ENCODE measurements at places on chromosomes 4 and X. TPM values are rescaled to one million over a fixed set of nuclear protein-coding genes. Genes with fewer than 3 reads are reported as not detected.

DNA sequence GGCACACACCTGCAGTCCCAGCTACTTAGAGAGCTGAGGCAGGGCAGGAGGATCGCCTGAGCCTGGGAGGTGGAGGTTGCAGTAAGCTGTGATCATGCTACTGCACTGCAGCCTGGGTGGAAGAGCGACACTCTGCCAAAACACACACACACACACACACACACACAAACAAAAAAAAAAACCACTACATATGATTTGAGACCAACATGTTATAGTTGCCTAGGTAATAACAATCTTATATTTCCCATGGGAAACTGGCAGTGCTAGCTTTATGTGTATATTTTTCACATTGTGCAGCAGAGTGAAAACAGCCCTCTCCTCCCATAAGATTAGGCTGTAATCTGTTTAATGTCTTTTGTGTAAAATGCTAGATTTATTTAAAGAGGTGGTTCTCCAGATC, 3.1 kb upstream of the FAM241A start:
- H3K36me3 ChIP-seq, result no peaks in the 10 kb centered on the region
- peaks cover 4% of the 10 kb centered on the region for H3K27me3 ChIP-seq
- no peaks in the 10 kb centered on the region for H3K4me1 ChIP-seq
- no peak overlapping the region for H3K4me3 ChIP-seq
- DNase-seq, result no peak

GRCh38 chr4:56426273-56426672, 9.1 kb downstream of the PPAT start:
- no peak for DNase-seq
- peaks cover 24% of the 10 kb centered on the region for H3K36me3 ChIP-seq
- no peaks in the 10 kb centered on the region for H3K27me3 ChIP-seq
- H3K4me1 ChIP-seq, result peaks cover 2% of the 10 kb centered on the region

DNA sequence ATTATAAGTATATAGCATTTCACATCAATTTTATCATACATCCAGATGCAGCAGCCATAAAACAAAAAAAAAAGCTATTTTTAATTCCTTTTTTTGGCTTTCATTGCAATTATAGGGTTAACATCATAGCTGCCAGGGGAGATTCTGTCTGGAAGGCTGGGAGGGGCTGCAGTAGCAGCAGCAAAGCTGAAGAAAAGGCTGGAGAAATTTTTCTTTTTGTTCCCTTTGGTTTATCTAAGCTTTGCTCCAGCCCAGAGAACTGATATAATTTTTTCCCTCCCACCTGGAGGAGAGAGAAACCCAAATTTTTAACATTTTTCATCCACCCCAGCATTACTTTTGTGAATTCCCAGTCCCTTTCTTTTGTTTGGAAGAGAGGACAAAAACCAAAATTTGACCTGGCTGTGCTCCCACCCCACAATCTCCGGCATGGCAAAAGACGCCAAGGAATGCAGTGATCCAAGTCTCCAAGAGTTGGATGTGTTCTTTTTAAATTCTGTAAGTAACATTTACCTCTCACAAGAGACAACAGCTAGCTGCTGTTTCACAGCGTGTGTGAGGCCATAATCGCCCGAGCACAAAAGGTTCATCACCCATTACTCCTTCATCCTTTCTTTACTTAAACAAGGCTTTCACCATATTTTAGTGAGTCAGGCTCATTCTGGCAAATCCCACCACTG, 25.1 kb upstream of the FAM156A start:
- no peak for DNase-seq
- no peaks in the 10 kb centered on the region for H3K27me3 ChIP-seq
- H3K36me3 ChIP-seq, result no peaks in the 10 kb centered on the region
- H3K4me1 ChIP-seq, result no peaks in the 10 kb centered on the region
- H3K27ac ChIP-seq, result no peak overlapping the region
- peak overlapping the region; percentile 67 for H3K4me3 ChIP-seq

DNA sequence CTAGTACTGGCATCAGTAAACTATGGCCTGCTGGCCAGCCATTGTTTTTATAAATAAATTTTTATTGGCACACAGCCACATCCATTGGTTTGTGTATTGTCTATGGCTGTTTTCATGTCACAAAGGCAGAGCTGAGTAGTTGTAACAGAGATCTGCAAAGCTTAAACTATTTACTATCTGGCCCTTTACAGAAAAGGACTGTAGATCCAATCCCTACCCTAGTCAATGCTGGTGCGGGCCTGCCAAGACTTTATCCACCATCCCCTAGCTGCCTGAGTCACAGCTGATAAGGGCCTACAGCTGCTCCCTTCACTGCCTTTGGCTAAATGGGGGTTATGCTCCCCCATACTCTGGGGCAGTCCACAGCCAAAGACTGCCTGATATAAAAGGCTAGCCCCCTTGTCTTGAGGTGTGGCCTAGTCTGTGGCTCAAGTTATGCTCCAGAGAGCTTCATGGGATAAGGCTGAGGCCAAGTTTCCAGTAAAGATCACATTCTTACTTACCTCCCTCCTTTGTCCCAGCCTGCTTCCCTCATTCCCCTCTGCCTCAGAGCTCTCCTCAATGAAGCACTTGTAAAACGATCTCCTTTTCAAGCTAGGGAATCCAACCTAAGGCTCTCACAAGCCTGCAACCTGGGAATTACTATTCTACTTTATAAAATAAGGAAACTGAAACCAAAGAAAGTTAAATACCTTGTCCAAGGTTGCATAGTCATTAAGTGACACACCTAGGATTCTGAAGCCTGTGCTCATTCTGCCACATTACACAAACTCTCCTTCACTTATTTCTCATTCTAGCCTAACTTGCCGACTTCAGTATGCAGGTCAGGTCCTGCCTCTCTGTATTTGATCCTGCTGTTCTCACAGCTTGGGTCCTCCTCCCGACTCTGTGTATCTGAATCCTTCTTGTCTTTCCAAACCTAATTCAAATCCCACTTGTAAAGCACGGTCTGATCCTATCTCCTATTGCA, 20.7 kb downstream of the ACE2 start:
- H3K4me3 ChIP-seq, result no peak overlapping the region
- no peak for DNase-seq
- H3K27me3 ChIP-seq, result no peaks in the 10 kb centered on the region
- H3K4me1 ChIP-seq, result no peaks in the 10 kb centered on the region
- no peak overlapping the region for H3K27ac ChIP-seq

- H3K27ac ChIP-seq, result no peak overlapping the region
- H3K27me3 ChIP-seq, result no peaks in the 10 kb centered on the region
- no peaks in the 10 kb centered on the region for H3K36me3 ChIP-seq
- H3K4me3 ChIP-seq, result no peak overlapping the region
Observed at GRCh38 chr4:101981756-101982155, 191.2 kb downstream of the BANK1 start.

GRCh38 chr4:29046186-29046585, 1674.0 kb upstream of the PCDH7 start:
- DNase-seq, result no peak
- no peak overlapping the region for H3K4me3 ChIP-seq
- peaks cover 4% of the 10 kb centered on the region for H3K36me3 ChIP-seq
- H3K27ac ChIP-seq, result no peak overlapping the region
- no peaks in the 10 kb centered on the region for H3K4me1 ChIP-seq
- no peaks in the 10 kb centered on the region for H3K27me3 ChIP-seq

GRCh38 chrX:149962859-149963757, 24.8 kb upstream of the EOLA2 start:
- peak; percentile 36 for DNase-seq
- H3K36me3 ChIP-seq, result peaks cover 8% of the 10 kb centered on the region
- H3K27ac ChIP-seq, result no peak overlapping the region
- H3K4me3 ChIP-seq, result no peak overlapping the region

DNA sequence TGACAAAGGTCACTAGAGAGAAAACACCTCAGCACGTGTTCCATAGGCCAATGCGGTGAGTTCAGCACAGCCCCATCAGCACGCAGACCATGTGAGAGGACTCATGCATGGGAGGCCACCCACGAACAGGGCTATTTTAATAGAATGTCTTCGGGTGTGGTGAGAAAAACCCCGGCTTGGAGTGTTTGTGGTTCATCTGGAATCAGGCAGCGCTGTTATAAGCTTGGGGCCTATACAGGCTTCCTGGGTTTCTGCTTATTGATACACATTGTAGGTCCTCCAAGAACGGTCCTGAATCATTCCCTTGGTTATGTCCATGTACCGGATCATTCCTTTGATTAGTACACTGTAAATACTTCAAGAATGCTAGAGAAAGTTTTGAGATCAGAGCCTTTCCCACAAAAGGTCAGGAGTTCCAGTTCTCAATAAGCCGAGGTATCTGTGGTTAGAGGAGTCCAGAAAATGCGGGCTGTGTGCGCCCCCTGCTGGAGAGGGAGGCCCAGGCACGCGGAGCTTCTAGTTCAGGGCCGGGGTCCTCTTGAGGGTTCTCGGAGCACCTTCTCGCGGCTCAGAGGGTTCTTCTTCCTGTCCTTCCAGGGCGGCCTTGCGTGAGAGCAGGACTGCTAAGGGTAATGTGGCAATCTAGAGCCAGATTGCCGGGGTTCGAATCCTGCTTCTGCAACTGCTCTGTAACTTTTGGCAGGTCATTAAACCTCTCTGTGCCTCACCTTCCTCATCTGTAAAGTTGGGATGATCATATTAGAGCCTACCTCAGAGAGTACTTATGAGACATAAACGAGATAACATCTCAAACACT, 51.8 kb downstream of the TLR10 start:
- H3K36me3 ChIP-seq, result peaks cover 14% of the 10 kb centered on the region
- H3K27me3 ChIP-seq, result no peaks in the 10 kb centered on the region
- DNase-seq, result peak; percentile 92
- no peak overlapping the region for H3K27ac ChIP-seq
- H3K4me1 ChIP-seq, result no peaks in the 10 kb centered on the region
- H3K4me3 ChIP-seq, result no peak overlapping the region

GRCh38 chr4:169583563-169583962, 28.8 kb downstream of the NEK1 start:
- H3K36me3 ChIP-seq, result peaks cover 6% of the 10 kb centered on the region
- no peaks in the 10 kb centered on the region for H3K27me3 ChIP-seq
- no peak for DNase-seq
- H3K4me3 ChIP-seq, result no peak overlapping the region
- no peak overlapping the region for H3K27ac ChIP-seq

DNA sequence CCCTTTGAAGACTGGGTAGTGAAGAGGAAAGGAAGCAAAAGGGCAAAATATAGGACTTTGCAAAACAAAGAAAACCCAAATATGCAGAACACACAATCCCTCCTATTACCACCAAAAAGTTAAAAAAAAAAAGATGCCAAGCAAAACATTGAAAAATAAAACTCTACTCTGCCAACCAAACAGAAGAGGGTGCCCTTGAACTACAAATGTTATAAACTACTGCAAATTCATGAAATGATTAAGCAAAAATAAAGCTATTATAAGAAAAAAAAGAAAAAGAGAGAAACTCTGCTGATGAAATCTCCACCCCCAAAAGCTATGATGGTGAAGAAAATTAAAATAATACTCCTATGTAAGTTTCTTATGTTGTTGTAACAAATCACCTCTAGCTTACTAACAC, 168.5 kb upstream of the STK26 start:
- no peak overlapping the region for H3K4me3 ChIP-seq
- DNase-seq, result no peak

DNA sequence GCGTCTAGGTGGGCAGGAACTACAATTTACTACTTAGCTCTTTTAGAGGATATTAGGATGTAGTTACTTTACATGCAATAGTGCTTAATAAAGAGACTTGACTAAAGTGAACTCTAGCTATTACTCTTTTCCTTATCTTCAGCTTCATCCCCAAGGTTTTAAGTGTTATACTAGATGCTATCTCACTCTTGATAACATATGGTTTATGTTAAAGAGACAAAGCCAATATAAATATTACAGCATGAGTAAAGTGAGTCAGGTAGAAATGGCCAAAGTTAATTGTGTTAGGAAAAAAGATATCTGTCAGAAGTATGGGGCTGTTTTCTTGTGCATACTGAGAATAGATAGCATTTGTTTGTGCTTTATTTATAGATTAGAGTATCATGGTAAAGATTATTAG, 80.5 kb downstream of the STAG2 start:
- H3K4me3 ChIP-seq, result no peak overlapping the region
- no peak for DNase-seq
- no peaks in the 10 kb centered on the region for H3K4me1 ChIP-seq
- H3K27ac ChIP-seq, result no peak overlapping the region
- H3K27me3 ChIP-seq, result no peaks in the 10 kb centered on the region
- peaks cover 43% of the 10 kb centered on the region for H3K36me3 ChIP-seq

DNA sequence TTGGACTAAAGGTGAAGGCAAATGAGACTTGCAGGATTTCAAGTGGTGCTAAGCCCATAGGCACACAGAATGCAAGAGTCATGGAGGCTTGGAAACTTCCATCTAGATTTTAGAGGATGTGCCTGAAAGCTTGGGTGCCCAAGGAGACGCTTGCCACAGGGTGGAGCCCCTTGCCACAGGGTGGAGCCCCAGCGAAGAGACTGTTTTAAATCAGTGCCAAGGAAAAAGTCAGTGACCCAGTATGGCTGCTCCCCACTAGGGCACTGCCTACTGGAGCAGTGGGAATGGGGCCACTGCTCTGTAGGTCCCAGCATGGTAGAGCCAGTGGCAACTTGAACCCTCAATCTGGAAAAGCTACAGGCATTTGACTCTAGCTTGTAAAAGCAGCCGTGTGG, 794.2 kb upstream of the LCORL start:
- no peak overlapping the region for H3K27ac ChIP-seq
- H3K4me1 ChIP-seq, result no peaks in the 10 kb centered on the region
- H3K36me3 ChIP-seq, result peaks cover 22% of the 10 kb centered on the region
- H3K4me3 ChIP-seq, result no peak overlapping the region

- no peaks in the 10 kb centered on the region for H3K27me3 ChIP-seq
- H3K36me3 ChIP-seq, result peaks cover 7% of the 10 kb centered on the region
- H3K4me1 ChIP-seq, result no peaks in the 10 kb centered on the region
- H3K27ac ChIP-seq, result no peak overlapping the region
- no peak for DNase-seq
Observed at GRCh38 chr4:78799551-78800495, 23.7 kb downstream of the BMP2K start.

GRCh38 chr4:67581208-67581857, 22.8 kb downstream of the STAP1 start:
- H3K27me3 ChIP-seq, result no peaks in the 10 kb centered on the region
- no peak overlapping the region for H3K4me3 ChIP-seq
- H3K27ac ChIP-seq, result no peak overlapping the region

DNA sequence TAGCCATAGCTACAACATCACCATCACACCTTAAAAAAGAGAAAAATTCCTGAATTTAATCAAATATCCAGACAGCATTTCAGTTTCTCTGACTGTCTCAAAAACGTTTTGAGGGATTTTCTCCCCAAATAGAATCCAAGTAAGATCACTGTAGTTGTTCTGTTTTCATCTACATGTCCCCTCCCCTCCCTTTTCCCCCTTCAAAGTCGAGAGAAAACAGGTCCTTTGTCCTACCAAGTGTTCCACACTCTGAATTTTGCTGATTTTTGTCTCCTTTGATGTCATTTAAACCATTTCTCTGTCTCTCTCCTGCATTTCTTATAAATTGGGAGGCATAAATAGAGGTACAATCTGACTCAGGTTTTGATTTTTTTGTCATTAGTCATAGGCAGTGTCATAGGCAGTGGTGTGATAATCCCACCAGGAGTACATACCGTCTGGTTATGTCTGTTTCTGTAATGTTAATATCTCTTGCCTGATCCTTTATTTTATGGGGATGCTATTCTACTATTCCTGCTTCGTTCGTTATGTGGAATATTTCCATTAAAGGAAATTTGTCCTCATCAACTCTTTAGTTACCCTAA, 348.6 kb downstream of the PTTG2 start:
- no peak overlapping the region for H3K4me3 ChIP-seq
- no peak overlapping the region for H3K27ac ChIP-seq
- H3K36me3 ChIP-seq, result no peaks in the 10 kb centered on the region
- no peak for DNase-seq

CITED1 gene
- total RNA-seq, result 1.8 TPM

USP17L10 gene
- not detected for total RNA-seq

SPANXA1 gene
- total RNA-seq, result not detected

DGAT2L6 gene
- not detected for total RNA-seq
